Transverse colon (tissue), 4 donors: ENCODE measurements at places on chromosomes 7 and 10.
A peak's percentile ranks its signal among the peaks of the same experiment; 100 is the strongest.

DNA sequence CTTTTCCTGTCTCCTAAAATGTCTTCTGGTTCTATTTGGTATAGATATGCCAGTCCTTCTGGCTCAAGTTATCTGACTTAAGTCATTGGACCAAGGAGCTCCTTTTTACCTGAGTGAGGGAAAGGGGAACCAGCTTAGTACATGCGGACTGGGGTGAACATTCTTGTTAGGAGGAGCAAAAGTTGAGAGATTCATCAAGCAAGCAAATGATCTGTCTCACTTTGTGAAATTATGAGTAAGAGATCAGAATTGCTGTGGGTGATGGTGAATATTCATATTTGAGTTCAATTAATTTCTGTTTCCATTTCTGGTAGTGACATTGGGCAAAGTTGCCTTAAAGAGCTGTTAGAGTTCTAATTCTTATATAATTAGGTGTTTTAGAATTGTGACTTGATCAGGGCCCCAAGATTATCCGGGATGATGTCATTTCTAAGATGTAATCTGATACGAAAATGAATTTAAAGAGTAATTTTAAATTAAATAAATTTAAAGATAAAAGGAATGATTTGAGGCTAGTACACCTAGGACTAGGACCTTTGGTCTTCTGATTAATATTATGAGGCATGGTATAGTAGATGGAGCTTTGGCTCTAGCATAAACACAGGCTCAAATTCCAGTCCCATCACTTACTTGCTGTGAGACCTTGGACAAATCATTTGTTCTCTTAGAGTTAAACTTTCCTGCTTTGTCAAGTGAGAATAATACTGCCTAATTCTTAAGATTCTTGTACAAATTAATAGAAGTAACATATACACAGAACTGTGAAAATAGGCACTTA lies 60.4 kb upstream of the STRIP2 start:
- DNase-seq: no peak

GRCh38 chr10:116868722-116869121 lies 19.4 kb downstream of the ENO4 start:
- no peak for DNase-seq

DNA sequence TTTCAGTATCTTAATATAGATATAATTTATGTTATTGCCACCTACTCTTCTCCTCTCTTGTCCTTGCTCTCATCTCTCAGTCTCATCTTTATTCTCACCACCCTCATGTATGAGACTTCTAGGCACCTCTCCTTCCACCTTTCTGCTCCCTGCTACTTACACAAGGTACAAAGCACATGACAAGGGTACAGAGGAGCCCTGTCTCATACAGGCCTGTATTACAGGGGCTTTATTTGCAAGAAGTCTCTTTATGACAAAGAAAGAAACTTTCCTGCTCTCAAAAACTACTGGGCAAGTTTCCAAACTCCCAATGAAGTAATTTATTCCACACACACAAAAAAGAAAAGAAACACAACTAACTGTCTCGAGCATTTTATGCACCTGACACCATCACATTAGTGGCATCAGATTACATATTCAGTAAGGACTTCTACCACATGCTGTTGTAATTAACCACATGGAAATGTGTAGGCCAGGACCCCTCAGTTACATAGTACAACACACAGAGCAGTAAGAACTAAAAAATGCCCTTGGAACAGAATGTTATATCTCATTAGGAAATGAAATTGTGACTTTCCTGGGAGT lies 253.1 kb downstream of the FZD1 start:
- DNase-seq: no peak

GRCh38 chr7:154953006-154953684 lies 49.8 kb downstream of the PAXIP1 start:
- peak; percentile 70 for DNase-seq

- no peak for DNase-seq
Measured at GRCh38 chr10:114009281-114009996, 34.2 kb upstream of the ADRB1 start.

DNA sequence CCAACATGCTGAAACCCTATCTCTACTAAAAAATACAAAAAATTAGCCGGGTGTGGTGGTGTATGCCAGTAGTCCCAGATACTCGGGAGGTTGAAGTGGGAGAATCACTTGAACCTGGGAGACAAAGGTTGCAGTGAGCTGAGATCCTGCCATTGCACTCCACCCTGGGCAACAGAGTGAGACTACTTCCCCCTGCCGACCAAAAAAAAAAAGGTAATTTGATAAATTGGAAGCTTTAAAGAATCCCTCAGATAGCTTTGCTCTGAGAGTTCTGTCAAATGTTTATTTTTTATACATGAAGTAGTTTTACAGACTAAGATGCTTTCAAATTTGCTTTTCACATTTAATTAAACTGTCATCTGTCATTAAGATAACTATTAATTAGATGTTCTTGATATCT lies 563.3 kb upstream of the LRRTM3 start:
- DNase-seq: no peak
